Heart left ventricle (tissue), 16 donors: ENCODE measurements at places on chromosomes 5 and 9. TPM values are rescaled to one million over a fixed set of nuclear protein-coding genes. Genes with fewer than 3 reads are reported as not detected.

DNA sequence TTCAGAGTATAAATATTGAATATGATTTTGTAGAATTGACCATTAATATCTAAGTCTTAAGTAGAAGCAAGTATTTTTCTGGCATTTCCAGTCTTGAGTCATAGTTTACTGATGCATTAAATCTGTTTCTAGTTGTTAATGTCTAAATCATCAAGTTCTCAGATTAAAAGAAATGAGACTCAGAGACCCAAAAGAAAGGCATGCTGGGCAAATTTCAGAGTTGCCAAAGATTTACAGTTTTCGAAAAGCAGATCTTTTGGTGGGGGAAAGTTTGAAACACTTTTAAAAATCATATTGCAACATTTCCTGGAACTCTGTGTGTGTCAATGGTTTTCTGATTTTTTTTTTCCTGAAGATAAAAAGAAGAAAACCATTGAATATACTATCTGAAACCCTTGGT, 60.9 kb downstream of the ANKRD55 start:
- no peak for DNase-seq

SHOC1 gene
- not detected for total RNA-seq

CLTB gene
- total RNA-seq, result 191 TPM

- DNase-seq, result no peak
Measured at GRCh38 chr5:155935723-155936122, 391.2 kb upstream of the SGCD start.

DNA sequence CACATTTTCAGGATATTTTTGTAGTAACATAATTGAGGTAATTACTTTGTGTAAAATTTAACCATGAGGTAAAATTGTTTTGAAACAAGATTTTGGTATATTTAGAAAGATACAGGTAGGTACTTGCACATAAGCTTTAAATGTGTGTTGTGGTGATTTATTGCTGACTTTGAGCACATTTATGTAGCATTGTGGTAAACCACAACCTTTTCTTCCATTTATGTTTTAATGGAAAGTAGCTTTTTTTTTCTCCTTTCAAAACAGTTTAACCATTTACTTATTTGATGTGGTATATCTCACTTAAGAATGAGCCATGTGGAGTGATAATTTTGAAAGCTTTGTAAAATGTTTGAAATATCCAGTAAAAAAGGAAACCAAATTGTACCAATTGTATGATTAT, 35.6 kb downstream of the FCHO2 start:
- DNase-seq, result no peak

MATR3 gene
- total RNA-seq, result 188 TPM

SLC23A1 gene
- not detected for total RNA-seq

DNA sequence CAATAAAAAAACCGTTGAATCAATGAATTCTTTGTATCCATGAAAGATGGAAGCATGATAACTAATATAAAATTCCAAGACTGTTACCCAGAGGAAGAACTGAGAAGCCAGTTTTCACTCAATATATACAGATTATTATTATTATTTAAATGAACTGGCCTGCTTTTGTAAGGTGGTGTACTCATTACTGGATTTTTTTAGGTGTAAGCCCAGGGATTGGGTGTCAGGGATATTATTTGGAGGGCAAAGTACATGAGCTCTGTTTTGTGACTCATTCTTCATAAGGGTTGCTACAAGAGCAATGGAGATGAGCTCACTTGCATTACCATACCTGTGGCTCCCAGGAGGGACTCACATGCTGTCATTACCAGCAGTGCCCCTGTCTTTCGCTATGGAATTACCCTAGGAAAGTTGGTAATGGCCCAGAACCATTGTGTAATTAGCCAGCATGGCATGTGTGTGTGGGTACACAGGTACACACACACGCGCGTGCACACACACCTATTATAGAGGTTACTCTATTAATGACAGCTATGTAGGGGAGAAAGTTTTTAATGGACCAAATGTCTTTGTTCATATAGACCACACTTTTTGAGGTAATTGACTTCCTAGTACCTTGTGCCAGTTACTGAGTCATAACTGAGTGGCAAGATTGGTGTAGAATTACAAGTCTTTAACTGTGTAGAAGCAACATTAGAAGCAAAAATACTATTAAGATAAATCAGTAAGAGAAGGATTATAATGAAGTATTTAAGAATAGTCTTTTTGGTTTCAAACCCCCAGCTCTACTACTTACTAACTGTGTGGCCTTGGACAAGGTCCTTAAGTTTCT, 143.4 kb downstream of the GDNF start:
- no peak for DNase-seq

GRCh38 chr5:117102591-117102990, 528.0 kb upstream of the SEMA6A start:
- DNase-seq, result no peak

GRCh38 chr5:143614831-143615230, 197.1 kb upstream of the HMHB1 start:
- DNase-seq, result no peak

RABL6 gene
- total RNA-seq, result 70.9 TPM

DNA sequence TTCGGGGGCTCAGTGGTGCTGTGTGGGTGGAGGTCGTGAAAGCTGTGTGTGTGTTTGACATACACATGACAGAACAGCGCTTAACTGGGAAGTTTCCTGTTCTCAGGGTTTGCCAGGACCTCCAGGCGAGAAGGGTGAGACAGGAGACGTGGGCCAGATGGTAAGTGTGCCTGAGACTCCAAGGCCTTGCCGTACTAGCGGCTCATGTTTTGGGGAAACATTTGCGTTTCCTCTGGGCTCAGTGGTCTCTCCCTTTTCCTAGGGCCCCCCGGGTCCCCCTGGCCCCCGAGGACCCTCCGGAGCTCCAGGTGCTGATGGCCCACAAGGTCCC, 68.3 kb upstream of the FCN2 start:
- DNase-seq, result no peak
